A172 (cell line): ENCODE measurements at places on chromosomes 2 and 18. TPM values are rescaled to one million over a fixed set of nuclear protein-coding genes. Genes with fewer than 3 reads are reported as not detected.
A peak's percentile ranks its signal among the peaks of the same experiment; 100 is the strongest.

Gene CRYGD
- not detected in 2 replicates for total RNA-seq

Gene MC5R
- 6.7 and 7.5 TPM in 2 replicates for total RNA-seq

Gene C2orf66
- 0.26 TPM in 1 of 2 replicates, not detected in the other for total RNA-seq

Gene ACMSD
- not detected in 2 replicates for total RNA-seq

Gene ARMC9
- 56.5 and 69.8 TPM in 2 replicates for total RNA-seq

- peak; percentile 60 for DNase-seq
Measured at GRCh38 chr2:208254118-208254870, 577 bp downstream of the IDH1 start.

DNA sequence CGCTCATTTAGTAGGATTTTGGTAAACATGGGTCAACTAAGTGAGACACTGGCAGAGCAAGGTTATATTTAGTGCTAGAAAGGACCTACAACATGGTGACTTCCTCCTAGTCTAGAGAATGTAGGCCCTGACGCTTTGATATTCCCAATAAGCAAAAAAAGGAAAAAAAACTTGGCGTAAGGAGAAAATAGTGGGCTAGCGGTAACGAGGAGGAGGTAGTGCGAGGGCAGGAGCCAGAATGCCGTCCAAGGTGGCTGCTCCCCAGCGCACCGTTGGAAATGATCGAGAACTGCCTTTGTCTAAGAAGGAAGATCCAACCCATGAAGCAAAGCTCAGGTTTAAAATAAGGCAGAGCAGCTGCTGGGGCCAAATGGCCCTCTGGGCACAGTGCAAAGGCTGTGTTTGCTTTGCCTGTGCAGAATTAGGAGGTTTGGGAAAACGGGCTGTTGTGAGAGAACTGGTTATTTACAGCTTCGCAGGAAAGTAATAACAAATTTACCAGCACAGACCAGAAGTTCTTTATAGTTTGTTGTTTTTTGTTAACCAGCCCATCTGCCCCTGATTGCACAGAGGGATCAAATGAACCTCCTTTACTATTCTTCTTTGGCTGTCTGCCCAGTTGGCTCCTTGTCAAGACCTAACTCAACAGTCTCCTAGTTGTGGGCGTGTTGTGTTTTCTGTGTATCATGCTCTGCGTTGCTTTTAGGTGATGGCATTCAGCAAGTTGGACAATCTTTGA, 86.6 kb downstream of the ITGB1BP1 start:
- peak; percentile 53 for DNase-seq

GRCh38 chr18:74868461-74868860, 270.8 kb downstream of the ZNF407 start:
- no peak for DNase-seq

GRCh38 chr2:79721966-79722365, 209.1 kb downstream of the CTNNA2 start:
- no peak for DNase-seq

- DNase-seq: no peak
Measured at GRCh38 chr2:158904627-158905177, 63.7 kb upstream of the TANC1 start.

DNA sequence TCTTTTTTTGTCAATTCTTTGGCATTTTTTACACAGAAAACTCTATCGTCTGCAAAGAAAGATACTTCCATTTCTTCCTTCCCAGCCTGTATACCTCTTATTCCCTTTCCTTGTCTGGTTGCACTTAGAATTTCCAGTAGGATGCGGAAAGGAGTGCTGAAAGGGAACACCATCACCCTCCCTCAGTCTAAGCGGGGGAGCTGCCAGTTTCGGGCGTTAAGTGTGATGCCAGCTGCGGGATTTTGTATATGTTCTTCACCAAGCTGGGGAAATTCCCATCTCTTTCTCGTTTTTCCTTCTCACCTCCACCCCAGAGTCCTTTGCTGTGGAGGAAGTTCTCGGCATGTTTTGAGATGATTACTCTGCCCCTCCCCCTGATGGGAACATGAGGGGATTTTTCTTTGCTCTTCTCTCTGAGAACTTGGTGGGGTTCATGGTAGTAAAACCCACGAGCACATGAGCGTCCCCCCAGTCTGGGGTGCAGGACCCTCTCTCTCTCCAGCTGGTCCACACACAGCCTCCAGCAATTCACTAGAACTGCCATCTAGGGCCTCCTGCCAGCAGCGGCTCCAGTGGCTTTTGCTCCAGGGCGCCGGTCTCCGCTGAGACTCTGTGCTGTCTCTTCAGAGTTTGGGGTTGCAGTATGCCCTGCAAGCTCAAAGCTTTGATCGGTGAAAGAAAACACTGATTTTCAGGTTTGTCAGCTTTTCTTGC, 15.5 kb downstream of the AQP12A start:
- no peak for DNase-seq

- DNase-seq: no peak
Measured at GRCh38 chr18:52200406-52200805, 139.6 kb upstream of the DCC start.

DNA sequence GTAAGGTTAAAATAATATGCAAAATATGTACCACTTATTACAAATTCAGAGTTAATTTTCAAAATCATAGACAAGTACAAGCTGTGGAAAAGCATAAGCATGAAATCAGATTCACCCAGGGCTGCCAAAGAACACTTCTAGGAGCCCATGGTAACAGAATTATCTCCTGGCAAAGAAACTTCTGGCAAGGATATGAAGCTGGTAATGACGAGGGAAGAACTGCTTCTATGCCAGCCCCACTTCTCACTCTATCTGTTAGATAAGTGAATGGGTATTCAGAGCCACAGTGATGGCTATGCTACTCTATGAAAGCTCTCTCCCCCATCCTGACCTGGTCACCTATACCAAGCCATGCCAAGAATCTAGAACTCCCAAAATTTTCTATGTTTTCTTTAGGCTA, 36.9 kb upstream of the PDE1A start:
- DNase-seq: no peak
